ENCODE measurements at places on chromosomes 5 and 9. TPM values are rescaled to one million over a fixed set of nuclear protein-coding genes. Genes with fewer than 3 reads are reported as not detected.

Gene GRIN3A
- total RNA-seq, result not detected

Gene PLPP7
- total RNA-seq, result not detected

Gene RLN1
- total RNA-seq, result 1.5 TPM

Gene NRARP
- 4.5 TPM for total RNA-seq

Gene RANBP17
- total RNA-seq, result not detected

Gene ALDH1B1
- total RNA-seq, result 16.7 TPM

Gene SAXO1
- not detected for total RNA-seq

Gene ITGA1
- total RNA-seq, result 66.8 TPM

Gene OR2K2
- total RNA-seq, result not detected

Data from activated CD8-positive, alpha-beta memory T cell treated with anti-CD3 and anti-CD28 coated beads, Interleukin-2, amount 10 ng/mL, durations not matched to agents 7 days and 5 days (primary cell).